ENCODE measurements at places on chromosomes 6 and 20.

DNA sequence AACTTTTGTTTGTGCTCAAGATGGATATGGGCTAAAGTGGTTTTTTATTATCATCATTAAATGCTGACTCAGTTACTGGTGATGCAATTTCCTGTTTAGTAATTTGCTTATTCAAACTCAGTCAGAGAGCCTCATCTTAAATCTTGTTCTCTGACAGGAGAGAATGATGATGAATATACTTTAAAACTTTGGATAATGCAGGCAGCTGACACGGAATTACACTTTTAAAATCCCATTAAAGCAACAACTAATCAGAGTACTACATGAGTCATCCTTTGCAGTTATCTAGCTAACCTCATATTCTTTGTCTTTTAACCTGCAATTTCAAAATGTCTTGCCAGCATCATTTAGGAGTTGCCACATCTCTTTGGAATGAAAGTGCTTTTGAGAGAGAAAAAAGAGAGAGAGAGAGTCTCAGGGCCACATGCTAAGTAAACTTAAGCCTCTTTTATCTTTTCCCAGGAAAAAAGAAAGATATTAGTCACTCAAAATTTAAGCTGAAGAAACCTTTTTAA lies 9.2 kb upstream of the C6orf141 start:
- no peak for DNase-seq

- DNase-seq = no peak
Measured at GRCh38 chr6:27078734-27079357, 168.7 kb upstream of the PRSS16 start.

- DNase-seq = no peak
Measured at GRCh38 chr6:98946266-98946878, 1.4 kb downstream of the FBXL4 start.

DNA sequence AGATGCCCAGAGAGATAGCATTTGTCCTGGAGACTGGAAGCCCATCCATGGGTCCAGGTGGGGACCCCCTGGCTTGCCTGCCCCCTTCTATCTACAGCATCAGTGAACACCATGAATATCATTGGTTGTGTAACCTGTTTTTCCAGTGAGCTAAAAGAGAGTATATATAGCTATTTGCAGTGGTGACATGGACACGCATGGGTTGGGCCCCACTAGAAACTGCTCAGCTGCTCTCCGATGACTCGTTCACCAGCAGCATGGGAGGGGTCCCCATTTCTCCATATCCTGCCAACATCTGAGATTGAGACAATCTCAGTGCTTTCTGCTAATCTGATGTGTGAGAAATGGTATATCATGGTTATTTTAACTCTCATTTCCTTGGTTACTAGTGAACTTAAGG lies 4.0 kb upstream of the ZC3H12D start:
- no peak for DNase-seq

DNA sequence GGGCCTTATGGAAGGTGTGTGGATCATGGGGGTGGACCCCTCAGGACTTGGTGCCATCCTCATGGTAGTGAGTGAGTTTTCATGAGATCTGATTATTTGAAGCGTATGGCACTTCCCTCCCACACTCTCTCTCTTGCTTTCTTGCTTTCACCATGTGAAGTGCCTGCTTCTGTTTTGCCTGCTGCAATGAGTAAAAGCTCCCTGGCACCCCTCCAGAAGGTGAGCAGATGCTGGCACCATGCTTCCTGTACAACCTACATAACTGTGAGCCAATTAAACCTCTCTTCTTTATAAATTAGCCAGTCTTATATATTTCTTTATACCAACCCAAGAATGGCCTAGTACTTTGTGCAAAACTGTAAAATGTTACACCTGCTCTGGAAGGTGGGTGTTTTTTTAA lies 396.8 kb upstream of the HS3ST5 start:
- DNase-seq = no peak

- DNase-seq = no peak
Measured at GRCh38 chr6:151409260-151409659, 17.9 kb upstream of the ZBTB2 start.

GRCh38 chr20:53322651-53323050 lies 271.0 kb downstream of the ZNF217 start:
- no peak for DNase-seq

DNA sequence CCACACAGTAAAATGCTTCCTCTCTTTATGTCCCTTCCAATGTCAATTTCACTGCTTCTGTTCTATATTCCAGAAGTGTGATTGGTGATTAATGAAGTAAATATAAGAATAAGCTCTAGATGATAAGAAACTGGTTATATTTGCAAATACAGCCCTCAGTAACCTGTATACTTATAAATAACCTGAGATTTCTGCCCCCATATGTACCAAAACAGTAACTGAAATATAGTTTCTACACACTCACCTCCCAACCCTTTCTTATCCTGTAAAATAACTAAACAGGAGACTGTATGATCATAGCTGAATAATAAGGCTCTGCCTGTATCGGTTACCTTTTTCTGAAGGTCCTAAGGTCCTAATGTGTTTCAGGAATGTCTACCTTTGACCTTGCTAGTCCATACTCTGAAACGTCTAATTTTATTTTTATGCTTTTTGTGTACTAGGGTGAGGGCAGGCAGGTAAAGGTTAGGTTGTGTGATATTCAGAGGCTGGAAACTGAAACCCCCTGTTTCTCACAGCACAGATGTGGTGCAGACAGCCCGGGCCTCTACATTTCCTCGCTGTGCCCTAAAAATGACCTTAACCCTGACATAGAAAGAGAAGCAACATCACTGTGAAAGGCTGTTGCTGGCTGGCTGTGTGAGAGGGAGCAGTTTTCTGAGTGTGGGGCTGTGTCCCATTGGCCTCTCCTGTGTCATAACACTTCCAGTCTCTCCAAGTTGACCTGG lies 378.8 kb downstream of the CENPW start:
- DNase-seq = no peak

- DNase-seq = no peak
Measured at GRCh38 chr6:169557887-169558286, 143.9 kb downstream of the WDR27 start.

DNA sequence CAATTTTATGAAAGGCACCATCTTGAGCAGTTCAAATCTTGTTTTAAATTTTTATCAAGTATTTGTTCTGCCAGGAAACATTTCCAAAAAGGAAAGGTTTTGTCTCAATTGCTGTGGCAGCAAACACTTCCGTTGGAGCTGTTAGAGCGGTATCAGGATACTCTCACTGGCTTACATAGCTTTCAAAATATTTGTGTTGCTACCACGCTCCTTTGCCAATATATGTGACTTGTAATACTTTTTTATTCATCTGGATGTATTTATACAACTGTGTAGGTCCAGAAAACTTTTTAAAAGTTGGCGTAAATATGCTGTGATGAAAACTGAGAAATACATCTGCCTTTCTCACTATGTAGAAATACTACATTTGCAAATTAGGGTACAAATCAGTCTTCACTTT lies 37.8 kb upstream of the NHSL1 start:
- DNase-seq = no peak

DNA sequence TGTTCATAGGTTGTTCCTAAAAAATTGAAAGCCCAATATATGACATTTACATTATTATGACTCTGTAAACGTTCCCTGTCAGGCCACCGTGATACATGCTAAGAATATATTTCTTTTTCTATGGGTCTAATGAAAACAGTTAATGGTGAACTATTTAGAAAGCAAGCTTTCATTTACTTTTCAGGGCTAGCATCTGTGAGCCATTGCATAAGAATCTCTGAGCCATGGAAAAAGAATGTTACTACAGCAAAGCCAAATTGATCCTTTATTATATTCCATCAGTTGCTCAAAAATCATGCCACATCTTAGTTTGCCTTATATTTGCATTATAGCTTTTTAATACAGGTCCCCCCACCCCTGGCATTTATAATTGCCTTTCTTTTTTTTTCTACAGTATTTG lies 275.5 kb downstream of the ZFAND3 start:
- DNase-seq = no peak

DNA sequence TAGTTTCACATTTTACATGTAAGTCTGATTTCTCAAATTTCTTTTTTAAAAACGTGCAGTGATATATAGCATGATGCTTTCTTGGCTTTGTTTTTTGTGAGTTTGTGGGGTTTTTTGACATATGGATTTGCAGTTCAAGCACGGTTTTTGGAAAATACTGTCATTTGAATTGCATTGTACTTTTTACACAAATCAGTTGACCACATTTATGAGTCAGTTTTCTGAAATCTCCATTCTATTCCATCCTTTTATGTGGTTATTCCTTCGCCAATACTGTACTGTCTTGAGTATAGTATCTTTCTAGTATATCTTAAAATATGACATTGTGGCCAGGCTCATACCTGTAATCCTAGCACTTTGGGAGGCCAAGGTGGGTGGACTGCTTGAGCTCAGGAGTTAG lies 890.0 kb upstream of the CITED2 start:
- DNase-seq = no peak

DNA sequence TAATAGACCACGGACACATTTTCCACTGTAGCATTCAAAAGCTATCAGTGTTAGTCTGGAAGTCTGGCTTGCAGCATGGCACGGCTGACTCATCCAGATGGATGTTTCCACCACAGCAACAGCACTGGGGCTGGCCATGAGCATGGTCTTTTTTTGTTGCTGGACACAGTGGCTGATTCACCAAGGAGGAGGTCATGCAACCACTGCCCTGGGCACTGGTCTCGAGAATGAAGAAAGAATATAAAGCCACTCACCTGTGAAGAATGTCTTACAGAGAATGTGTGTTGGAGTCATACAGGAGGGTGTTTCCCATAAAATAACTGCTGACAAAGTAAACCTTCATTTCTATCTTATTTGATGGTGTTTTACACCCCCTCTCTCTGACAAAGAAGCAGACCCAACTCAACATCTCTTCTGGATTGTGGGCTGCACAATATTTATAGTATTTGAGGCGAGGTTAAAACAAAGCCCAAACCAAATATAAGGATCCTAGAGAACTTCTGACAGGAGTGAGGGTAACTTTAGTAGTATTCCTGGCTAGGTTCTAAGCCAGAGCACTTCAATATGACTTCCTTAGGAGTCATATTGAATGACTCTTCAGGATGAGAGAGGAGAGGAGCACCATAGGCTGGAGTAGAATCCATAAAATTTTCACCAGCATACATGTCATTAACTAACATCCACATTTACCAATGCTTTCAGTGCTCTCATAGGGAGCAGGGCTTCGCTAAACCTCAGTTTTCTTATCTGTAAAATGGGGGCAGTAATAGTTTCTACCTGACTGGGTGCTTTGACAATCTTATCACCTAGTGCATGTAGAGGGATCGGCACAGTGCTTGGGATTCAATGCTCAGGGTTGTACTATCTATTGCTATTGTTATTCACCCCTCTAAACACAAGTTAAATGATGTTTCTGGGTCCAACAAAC lies 121.4 kb downstream of the KIF13A start:
- DNase-seq = no peak

GRCh38 chr20:36102809-36103596 lies 51.5 kb upstream of the EPB41L1 start:
- DNase-seq = no peak

All from stimulated activated CD8-positive, alpha-beta memory T cell treated with anti-CD3 and anti-CD28 coated beads, Interleukin-4, amount 100 ng/mL, for 1 hour (primary cell).